Kidney glomerular epithelial cell (primary cell): ENCODE measurements at places on chromosomes 12 and 14.

DNA sequence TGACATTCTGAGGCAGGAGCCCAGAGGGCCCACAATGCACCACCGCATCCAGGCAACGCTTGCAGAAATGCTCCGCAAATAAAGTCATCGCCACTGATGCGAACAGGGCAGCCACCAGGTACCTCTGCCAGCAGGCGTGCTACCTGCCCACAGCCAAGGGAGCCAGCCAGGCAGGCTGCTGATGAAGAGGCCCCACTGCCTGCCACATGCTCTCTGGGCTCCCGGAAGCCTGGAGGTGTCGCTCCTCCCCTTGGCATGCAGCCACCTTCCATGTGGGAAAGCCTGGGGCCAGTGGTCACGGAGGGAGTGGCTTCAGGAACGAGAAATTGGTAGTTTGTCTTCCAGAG is 14.7 kb downstream of the GPR132 start:
- peak; percentile 16 for DNase-seq

GRCh38 chr14:74616507-74616906 is 4.5 kb upstream of the LTBP2 start:
- peak; percentile 92 for DNase-seq

DNA sequence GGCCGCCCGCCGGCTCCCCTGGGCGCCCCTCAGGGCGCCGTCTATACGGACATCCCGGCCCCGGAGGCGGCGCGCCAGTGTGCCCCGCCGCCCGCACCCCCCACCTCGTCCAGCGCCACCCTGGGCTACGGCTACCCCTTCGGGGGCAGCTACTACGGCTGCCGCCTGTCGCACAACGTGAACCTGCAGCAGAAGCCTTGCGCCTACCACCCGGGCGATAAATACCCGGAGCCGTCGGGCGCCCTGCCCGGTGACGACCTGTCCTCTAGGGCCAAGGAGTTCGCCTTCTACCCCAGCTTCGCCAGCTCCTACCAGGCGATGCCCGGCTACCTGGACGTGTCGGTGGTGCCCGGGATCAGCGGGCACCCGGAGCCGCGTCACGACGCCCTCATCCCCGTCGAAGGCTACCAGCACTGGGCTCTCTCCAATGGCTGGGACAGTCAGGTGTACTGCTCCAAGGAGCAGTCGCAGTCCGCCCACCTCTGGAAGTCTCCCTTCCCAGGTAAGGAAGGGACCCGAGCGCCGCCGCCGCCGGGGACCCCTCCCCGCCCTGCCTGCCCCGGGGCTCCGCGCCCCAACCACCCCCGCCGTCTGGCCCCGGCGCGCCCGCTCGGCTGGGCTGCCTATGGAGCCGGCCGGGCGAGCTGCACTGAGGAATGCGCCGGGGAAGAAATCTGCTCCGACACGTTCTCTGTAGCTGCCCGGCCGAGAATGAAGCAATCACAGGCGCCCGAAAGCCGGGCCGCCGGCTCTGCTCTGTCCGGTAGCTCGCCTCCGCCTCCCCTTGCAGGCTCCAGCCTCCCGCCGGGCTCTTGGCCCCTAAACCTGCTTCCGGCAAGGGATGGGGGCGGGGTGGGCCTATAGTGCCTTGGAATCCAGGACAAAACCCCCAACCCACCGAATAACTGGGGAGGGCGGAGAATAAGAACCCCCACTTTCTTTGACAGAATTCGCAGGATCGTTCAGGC is 794 bp downstream of the HOXC13 start:
- DNase-seq = no peak

DNA sequence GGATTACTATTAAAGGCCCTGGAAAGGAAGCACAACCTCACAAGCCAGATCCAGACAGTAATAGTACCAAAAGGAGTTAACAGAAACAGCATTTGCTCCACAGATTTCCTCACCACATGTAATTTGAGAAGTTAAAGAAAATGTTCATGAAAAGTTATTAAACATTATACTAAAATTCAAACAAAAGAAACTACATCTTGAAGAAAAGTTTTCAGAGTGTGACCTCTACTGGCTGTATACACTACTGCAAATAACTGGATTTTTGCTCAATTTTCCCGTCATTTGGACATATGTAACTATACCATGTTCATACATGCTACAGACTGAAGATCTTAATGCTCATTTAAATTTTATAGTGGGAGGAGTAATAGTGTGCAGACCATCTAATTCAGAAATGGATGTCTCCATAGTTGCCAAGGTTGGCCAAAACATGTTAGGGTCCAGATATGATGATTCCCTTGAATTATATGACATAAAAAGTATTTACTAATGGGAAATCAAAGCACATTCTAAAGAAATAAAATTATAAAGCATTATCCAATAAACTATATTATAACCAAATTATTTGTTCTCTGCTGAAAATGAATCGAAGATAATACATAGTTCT is 5.6 kb downstream of the KRR1 start:
- DNase-seq = no peak

- peak; percentile 47 for DNase-seq
These were observed at the start of gene TMEM120B for GRCh38 chr12:121712461-121713256. Gene TMEM120B (plus strand): TSS chr12:121712752. CDS start chr12:121712896, 144 bp downstream.

DNA sequence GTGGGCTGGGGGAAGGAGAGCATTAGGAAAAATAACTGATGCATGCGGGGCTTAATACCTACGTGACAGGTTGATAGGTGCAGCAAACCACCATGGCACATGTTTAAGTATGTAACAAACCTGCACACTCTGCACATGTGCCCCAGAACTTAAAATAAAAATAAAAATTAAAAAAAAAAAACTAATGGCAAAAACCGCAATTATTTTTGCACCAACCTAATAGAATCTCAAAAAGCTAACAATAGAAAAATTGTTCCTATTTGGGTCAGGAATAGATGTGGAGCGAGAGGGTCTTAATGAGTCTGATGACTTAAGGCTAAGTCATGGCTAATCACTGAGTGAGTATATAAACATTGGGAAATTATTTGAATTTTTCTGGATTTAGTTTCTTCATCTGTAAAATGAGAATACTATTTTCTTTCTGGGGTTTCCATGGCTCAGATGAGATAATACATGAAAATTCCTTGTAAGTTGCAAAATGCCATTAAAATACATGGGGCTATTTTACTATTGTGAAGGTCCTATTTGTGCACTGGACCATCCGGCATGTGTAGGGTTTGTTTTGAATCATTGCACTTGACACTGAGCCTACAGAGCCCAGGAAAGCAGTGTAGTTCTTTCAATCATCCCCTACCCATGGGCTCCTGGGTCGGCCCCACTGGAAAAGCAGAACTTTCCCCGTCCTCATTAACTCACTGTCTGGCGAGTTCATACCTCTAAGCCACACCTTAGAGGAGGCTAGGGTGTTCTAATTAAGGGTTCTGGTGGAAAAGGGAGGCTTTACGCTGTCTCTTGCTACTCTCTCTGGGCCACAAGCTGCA is 164.1 kb upstream of the NTF3 start:
- DNase-seq = no peak

GRCh38 chr12:89464974-89465592 is 59.5 kb downstream of the GALNT4 start:
- DNase-seq = no peak

- DNase-seq = no peak
These were observed 72.8 kb downstream of the RFX4 start for GRCh38 chr12:106655577-106655976.

GRCh38 chr12:1616233-1617066 is 12.6 kb upstream of the WNT5B start:
- DNase-seq = no peak

DNA sequence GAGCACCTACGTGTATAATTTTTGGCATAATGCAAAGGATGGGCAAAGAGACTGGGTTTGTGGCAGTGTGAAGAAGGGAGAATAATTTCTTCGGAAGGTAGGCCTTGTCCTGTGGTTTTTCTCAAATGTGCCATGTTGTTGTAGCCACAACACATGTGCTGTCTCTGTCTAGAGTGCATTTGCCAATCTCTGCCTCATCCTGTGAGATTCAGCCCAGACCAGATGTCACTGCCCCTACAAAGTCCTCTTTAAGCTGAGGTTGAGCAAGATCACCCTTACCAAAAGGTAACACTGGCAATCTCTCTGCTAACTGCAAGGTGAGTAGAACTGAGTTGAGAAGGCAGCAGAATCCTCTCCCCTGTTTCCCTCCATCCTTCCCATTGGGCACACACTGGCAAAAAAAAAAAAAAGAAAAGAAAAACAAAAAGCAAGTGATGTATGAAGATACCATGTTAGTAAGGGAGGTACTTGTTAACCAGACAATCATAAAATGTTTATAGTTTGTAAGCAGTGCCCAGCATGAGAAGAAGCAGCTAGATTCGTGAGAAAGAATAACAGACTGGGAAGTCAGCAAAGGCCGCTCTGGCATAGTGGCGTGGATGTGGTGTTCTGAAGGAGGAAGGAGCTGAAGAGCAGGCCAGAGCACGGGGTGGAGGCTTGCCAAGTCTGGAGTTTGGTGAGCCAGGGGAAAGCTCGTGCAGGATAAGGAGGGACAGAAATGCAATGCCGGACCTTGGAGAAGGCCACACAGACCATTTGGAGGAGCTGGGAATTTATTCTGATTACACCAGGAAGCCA is 18.9 kb downstream of the DYRK2 start:
- no peak for DNase-seq

DNA sequence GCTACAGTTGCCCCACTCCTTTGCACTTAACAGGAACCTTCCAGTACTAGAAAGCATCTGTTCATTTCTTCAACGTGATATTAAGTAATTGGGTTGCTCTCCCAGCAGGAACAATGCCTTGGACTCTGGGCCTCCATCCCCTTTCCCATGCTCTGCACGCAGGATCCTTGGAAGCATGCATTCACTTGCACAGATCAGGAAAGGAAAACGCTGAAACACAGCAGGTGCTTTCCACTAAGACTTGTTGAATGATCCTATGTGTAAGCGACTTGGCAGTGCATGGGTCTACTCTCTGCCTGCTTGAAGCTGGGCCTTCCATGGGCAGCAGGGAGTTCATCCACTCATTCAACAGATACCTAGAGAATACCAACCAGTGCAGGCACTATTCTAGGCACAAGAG is 2.3 kb downstream of the LTBP2 start:
- no peak for DNase-seq

- DNase-seq = no peak
These were observed 764 bp downstream of the DYNLL1 start for GRCh38 chr12:120496413-120497340.

DNA sequence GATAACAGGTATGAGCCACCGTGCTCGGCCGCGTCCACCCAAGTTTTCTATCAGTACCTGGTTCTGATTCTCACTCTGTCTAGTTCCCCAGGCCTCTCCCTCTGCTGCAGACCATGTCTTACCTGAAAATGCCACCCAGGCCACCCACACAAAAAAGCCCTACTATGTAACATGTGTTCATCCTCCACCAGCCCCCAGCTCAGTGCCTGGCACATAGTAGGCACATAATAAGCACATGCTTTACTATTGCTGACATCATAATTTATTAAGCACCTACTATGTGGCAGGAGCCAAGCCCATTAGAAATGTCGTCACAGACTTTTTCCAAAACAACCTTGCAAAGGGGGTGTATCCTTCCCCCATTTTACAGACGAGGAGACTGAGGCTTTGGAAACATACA is 37.8 kb downstream of the CMKLR1 start:
- DNase-seq = no peak

DNA sequence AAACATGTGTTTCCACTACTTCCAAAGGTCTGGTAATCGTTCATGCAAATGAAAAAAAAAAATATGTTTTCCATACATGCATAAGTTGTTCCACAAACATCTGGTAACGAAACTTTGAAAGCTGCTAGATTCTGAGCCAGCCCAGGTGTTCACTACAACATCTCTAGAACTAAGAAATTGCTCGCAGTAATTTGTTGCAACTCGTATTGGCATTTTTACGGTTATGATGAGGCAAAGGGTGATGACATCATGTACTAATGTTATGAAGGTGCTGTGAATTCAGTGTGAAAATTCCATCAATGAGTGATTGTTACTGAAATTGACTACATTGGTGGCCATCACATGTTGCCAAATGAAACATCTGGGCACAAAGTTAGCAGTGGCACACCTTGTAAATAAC is 31.9 kb upstream of the CCDC91 start:
- no peak for DNase-seq

- no peak for DNase-seq
These were observed 30.9 kb upstream of the PLEKHG3 start for GRCh38 chr14:64673316-64673715.

GRCh38 chr14:95527387-95528002 is 7.4 kb upstream of the GLRX5 start:
- peak; percentile 61 for DNase-seq

DNA sequence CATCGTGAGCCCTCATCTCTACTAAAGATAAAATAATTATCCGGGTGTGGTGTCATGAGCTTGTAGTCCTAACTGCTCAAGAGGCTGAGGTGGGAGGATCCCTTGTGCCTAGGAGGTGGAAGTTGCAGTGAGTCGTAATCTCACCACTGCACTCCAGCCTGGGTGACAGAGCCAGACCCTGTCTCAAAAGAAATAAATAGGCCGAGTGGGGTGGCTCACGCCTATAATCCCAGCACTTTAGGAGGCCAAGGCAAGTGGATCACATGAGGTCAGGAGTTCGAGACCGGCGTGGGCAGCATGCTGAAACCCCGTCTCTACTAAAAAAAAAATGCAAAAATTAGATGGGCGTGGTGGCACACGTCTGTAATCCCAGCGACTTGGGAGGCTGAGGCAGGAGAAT is 70.9 kb downstream of the RESF1 start:
- DNase-seq = no peak

DNA sequence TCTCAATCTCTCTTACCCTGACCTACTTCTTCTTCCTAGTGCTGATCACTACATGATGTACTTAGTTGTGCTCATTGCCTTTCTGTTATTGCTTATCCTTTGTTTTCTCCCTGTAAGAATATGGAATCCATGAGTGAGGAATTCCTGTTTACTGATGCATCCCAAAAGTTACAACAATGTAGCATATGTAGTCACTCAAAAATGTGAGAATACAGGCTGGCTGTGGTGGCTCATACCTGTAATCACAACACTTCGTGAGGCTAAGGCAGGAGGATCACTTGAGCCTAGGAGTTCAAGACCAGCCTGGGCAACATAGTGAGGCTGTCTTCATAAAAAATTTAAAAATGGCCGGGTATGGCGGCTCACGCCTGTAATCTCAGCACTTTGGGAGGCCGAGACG is 8.0 kb upstream of the WDR20 start:
- DNase-seq = peak; percentile 5

GRCh38 chr12:115771601-115772000 is 505.9 kb downstream of the MED13L start:
- DNase-seq = no peak

DNA sequence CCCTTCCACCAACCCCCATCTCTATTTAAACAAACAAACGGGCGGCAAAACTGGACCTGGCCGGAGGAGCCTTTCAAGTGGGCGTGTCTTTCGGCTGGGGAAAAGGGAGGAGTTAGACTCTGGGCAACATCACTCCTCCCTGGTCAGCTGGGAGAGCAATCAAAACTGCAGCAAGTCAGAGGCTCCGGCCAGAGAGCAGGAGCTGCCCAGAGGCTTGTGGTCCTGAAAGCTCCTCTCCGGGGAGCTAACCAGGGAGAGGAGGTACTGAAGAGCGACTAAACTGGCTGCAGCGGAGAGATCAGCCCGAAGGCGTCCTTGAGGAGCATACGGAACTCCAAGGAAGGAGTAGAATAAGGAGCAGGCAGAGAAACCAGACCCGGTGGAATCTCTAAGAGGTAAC is at the start of gene NEUROD4:
Gene NEUROD4, plus strand, starts transcription at position 191 of the 400 bp plus-strand sequence. CDS start 6,466 bp downstream, outside the sequence.
- DNase-seq = peak; percentile 72

GRCh38 chr14:98878282-98878681 is 393.7 kb downstream of the BCL11B start:
- no peak for DNase-seq

GRCh38 chr12:22698576-22698975 is 73.6 kb downstream of the ETNK1 start:
- no peak for DNase-seq

- no peak for DNase-seq
These were observed 24.9 kb upstream of the MED13L start for GRCh38 chr12:116302166-116303058.

- no peak for DNase-seq
These were observed 199.0 kb upstream of the FAR2 start for GRCh38 chr12:28950049-28950448.
